Fibroblast of villous mesenchyme (primary cell): ENCODE measurements at places on chromosomes 1 and 21.
A peak's percentile ranks its signal among the peaks of the same experiment; 100 is the strongest.

GRCh38 chr1:92483610-92484471, 2.9 kb downstream of the GFI1 start:
- DNase-seq: no peak

DNA sequence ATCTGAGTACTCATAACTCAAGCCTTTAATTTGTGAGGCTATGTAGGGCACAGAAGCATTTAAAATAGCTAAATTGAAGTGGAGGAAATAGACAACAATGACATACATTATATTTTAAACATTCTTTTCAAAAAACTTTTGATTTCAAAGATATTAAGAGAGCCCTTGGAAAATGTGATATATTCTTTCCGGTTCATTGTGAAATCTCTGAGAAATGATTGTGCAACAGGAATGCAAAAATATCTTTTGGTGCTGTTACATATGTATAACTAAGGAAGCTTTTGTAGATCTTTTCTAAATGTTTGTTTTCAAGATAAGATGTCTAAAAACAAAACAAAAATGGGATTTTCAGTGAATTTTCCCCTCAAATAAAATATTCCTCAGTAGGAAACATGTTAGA, 185.2 kb downstream of the LEPR start:
- DNase-seq: peak; percentile 37

GRCh38 chr1:203550846-203551245, 56.9 kb downstream of the OPTC start:
- no peak for DNase-seq

DNA sequence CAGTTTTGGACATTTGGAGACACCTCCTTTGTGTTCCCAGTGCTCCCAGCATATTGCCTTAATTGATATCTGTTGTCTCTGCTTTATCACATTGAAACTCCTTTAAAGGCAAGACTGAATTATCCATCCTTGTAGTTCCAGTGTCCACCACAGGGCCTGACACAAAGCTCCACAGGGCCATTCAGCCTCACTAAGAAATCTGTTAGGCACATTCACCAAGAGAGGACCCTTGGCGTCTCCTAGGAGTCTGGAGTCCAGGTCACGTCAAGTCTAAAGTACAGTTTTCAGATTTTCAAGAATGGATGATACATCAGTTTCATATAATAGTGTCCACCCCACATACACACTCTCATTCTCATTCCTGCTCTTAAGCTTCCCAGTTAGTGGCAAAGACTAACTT, 4.8 kb downstream of the ACP6 start:
- no peak for DNase-seq

- no peak for DNase-seq
Observed at GRCh38 chr1:42947117-42947516, 11.6 kb downstream of the SLC2A1 start.

DNA sequence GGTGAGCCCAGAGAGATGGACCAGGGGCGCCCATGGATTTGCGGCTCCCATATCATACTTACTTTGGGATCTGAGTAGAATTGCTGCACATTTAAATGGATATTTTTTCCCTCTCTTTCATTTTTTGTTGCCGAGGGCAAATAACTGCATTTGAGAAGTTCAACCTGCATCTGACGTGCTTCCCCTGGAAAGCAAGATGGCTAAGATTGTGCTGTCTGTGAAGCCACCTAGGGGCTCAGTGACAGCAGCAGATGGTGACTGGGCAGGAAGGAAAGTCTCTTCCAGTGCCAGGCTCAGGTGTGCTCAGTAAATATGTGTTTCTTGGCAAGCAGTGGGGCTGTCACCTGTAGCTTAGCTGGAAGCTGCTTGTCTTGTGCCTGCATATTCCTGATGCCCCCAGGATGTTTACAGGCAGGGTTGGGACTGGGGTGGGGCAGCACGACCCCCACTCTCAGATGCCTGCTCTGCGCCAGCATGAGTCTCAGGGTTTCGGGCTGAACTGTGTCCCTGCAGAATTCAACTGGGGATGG, 59.8 kb upstream of the ETV3 start:
- DNase-seq: no peak

GRCh38 chr1:7827126-7827955, 25.5 kb downstream of the UTS2 start:
- DNase-seq: peak; percentile 23

DNA sequence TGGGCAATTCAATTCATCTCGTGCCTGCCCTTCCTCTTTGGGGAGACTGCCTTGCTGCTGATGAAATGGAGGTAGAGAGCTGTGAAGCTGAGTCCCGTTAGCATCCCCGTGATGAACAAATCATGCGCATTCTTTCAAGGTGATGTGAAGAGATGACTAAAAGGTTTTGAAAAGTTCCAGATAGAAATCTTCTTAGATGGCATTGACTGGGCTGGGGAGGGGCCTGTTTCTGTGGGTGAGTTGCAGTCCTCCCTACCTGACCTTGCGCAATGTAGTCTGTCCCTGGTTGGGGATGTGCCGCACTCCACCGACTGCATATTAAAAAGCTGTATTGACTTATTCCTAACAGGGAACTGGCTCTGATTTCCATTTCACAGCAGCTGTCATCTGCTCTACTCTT, 49.6 kb downstream of the ST6GALNAC3 start:
- no peak for DNase-seq

DNA sequence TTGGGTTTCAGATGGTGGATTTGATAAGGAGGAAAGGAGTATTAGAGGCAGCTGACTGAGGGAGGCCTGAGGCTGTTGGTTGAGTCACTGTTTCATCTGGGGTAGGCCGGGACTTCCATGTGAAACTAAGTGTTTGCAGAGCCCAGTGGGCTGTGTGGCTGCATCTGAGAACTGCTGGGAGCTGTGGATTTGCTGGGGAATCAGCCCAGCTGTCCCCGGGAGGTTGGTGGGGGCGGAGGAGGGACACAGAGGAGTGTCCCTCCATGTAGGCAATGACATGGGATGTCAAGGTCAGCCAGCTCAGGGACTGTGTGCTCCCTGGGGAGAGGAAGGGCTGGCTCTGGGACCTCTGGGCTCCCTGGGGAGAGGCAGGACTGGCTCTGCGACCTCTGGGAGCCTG, 36.4 kb downstream of the SLC2A7 start:
- DNase-seq: peak; percentile 20

DNA sequence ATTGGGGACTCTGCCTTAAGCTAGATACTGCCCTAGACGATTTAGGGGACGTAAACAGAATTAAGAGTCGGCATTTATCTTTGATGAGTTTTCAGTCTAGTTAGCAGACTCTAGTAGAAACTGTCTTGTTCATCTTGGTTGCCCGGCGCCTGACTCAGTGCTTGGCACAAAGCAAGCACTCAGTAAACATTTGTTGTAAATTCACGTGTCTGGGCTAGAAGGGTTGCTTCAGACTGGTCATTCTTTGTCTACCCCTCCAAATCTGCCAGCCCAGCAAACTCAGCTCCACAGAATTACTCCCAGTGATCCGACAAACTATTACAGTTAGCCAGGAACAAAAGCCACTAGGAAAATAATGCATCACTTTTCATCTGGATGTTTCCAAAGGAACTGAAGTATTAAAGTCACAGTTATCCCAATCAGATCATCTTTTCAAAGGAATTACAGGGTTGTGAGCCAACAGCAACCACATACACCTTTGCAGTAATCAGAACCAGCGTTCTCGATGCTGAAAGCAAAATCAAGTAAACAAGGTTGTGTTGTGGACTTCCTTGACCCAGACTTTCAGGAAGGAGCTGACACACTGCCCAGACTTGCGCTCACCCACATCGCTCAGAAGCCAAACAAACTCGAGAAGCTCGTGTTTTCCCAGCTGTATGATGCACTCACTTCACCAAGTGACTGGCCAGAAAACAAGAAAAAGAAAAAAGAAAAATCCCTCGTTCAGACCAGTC, 66.5 kb upstream of the GADD45A start:
- DNase-seq: peak; percentile 91

DNA sequence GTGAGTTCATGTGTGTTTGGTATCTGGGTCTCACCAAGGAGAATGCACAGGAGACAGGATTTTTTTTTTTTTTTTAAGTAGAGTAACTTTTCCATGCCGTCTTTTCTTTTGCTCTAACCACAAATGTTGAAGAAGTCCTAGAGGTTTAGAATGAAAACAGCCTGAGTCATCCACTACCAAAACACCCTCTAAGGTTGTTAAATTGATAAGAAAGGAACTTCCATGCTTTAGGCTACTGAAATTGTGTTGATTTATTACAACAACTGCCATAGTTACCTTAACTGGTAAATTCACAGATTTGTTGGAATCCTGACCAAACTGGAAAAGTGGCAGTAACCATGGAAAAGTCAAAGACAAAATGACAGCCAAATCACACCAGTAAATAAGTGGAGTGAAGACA, 375.6 kb downstream of the AMY1C start:
- no peak for DNase-seq

DNA sequence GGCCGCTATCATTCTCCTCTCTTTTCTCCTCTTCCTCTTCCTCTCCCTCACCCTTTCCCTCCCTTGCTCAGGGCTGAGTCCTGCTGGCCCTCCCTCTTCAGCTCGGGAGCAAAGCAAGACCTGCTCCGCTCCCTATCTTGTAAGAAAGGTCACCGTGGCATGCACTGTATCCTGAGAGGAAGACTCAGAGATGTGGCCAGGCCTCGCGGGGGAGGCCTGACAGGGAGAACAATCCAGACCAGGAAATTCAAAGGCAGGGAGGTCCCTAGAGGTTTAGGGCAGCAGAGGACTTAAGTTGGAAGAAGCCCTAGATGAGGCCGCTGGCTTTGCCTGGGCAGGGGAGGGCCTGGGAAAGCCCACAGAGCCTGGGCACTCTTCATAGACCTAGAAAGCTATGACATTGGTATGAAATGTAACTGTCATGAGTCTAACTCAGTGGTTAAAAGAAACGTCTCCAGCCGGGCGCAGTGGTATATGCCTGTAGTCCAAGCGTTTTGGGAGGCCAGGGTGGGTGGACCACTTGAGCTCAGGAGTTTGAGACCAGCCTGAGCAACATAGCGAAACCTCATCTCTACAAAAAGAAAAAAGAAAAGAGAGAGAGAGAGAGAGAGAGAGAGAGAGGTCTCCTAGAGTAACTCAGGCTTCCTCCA, 14.6 kb upstream of the PTAFR start:
- DNase-seq: peak; percentile 19

DNA sequence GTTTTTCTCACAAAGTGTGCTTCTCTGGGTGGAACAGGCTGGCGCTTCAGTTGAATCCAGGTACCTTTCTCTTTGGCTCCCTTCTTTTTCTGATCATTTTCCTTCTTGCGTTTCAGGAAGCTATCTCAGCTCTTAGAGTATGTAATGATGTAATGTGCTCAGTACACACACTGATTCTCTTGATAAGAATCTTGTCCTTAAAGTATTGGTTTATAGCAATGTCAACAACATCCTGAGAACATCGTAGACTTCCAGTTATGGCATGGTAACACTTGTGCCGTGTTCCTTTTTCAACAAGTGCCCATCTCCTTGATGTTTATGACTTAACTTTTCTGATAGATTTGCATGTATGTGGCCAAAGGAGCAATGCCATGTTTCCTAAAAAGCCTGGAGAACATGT, 11.7 kb upstream of the ABCD3 start:
- peak; percentile 27 for DNase-seq

DNA sequence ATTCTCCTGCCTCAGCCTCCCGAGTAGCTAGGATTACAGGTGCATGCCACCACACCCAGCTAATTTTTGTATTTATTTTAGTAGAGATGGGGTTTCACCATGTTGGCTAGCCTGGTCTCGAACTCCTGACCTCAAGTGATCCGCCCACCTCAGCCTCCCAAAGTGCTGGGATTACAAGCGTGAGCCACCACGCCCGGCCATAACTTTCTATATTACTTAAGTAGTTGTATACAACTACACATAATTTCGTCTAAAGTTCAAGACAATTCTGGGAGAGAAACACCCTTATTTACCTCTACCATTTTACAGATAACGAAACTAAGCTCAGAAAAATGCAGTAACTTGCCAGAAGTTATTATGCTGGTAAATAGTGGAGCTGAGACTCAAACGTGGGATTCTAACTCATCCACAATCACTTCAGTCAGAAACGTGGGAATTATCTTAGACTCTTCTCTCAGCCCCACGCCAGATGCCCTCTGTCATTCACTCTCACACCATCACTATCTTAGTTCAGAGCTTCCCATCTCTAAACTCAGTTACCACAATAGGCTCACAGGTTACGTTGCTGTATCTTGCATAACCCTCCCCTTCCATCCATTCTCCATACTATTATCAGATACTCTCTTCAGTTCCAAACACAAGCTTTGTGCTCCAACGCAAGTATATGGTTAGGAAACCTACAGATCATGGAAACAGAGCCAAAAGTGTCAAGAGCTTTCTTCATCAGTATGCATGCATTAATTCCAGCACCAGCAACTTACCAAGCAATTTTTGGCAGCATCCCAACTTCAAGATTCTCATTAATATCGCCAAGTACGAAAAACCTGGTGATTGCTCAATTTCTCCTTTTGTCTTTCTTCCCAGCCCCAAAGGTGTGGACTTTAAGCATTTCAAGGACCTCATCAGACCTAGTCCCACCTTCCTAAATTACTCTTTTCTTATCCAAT, 69.3 kb downstream of the RERE start:
- peak; percentile 46 for DNase-seq

GRCh38 chr1:201307231-201307630, 23.9 kb downstream of the PKP1 start:
- DNase-seq: no peak

GRCh38 chr1:223700942-223701637, 11.2 kb upstream of the CAPN2 start:
- peak; percentile 90 for DNase-seq

- no peak for DNase-seq
Observed at GRCh38 chr1:209853676-209854075, 25.9 kb downstream of the UTP25 start.

GRCh38 chr1:6241887-6242740, 1.9 kb upstream of the HES3 start:
- DNase-seq: no peak

DNA sequence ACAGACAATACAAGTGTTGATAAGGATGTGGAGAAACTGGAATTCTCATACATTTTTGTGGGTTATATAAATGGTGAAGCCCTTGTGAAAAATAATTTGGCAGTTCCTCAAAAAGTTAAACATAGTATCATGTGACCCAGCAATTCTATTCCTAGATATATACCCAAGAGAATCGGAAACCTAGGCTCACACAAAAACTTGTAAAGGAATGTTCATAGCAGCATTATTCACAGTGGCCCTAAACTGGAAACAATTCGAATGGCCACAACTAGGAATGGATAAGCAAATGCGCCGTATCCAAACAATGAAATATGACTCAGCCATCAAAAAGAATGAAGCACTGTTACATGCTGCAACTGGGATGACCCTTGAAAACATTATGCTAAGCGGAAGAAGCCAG, 3.9 kb upstream of the CD247 start:
- DNase-seq: no peak

GRCh38 chr1:91683598-91683951, 182.9 kb downstream of the CDC7 start:
- DNase-seq: no peak

DNA sequence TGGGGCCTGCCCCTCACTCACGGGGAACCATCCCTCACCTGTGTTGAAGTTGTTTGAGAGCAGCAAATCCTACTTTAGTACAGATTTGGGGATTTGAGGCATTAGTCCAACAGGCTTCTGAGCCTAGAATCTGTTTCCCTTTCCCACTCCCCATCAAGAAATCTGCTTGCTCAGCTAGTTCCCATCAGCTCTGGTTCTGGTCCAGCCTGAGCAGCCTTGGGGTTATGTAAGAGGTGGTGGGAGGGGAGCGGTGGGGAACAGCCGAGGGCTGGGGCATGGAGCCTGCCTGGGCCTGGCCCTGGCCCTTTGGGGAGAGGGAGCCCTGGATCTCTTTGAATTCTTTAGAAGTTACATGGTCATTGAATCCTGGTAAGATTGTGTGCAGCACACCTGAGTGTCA, 4.1 kb downstream of the GSTM5 start:
- no peak for DNase-seq

GRCh38 chr1:160800142-160800541, 4.2 kb downstream of the LY9 start:
- no peak for DNase-seq

- peak; percentile 48 for DNase-seq
Observed at GRCh38 chr21:28445141-28445830, 547.4 kb downstream of the LTN1 start.
